RPMI8226 (cell line): ENCODE measurements at places on chromosomes 16 and 17.

- no peak for DNase-seq
Observed at GRCh38 chr17:37519251-37519985, 29.7 kb downstream of the DUSP14 start.

GRCh38 chr17:45672301-45672700 is 111.8 kb upstream of the CRHR1 start:
- no peak for DNase-seq

DNA sequence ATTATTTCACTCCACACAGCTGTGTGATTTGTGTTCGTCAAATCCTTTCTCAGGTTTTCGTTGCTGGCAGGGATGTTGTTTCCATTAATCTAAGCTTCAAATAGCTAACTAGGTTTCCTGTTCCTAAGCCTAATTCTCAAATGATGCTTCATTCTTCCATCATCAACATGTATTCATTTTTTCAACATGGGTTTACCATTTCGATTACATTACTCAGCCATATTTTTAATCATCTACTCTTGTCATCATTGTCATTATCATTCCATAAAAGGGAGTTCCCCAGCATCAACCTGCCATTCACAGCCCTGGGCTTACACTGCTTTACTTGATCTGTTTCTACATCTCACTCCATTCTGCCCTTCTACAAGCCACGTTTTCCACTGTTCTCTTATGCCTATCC is 33.3 kb upstream of the ANKFN1 start:
- DNase-seq: no peak

- DNase-seq: no peak
Observed at GRCh38 chr17:70190959-70191805, 21.9 kb downstream of the KCNJ2 start.

GRCh38 chr16:89723279-89724250 is 2.2 kb downstream of the ZNF276 start:
- no peak for DNase-seq

DNA sequence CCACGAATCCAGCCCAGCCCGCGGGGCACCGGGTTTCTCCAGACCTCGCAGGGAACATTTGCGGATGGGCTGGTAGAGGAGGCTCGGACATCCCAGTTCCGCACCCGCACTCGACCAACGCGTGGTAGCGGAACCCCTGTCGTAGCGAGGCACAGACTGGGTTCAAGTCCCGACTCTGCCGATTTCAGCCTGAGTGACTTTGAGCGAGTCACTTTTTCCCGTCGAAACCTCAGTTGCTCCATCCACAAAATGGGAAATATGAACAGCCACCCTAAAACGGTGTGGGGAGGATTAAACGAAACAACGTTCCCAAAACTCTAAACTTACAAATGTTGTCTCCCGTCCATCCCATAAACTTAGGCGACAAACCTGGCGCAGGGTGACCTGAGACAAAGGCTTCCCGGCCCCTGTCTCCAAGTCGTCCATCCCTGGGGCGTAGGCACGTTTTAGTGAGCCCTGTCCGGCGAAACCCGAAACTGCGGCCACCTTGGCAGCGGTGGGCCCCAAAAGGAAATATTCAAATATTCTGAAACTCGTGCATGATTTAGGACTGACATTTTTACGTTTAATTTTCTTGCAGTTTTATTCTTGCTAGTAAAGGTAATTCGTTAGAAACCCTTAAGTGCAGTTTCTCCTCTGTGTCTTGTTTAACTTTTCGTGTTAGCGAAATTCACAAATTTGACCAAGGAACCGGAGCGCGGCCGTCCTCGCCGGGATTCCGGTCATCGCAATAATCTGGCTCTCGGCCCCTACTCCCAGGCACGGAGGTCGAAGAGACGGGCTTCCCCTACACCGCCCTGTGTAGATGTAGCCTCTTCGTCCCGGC is 1.9 kb upstream of the MLLT6 start:
- peak; percentile 52 for DNase-seq

DNA sequence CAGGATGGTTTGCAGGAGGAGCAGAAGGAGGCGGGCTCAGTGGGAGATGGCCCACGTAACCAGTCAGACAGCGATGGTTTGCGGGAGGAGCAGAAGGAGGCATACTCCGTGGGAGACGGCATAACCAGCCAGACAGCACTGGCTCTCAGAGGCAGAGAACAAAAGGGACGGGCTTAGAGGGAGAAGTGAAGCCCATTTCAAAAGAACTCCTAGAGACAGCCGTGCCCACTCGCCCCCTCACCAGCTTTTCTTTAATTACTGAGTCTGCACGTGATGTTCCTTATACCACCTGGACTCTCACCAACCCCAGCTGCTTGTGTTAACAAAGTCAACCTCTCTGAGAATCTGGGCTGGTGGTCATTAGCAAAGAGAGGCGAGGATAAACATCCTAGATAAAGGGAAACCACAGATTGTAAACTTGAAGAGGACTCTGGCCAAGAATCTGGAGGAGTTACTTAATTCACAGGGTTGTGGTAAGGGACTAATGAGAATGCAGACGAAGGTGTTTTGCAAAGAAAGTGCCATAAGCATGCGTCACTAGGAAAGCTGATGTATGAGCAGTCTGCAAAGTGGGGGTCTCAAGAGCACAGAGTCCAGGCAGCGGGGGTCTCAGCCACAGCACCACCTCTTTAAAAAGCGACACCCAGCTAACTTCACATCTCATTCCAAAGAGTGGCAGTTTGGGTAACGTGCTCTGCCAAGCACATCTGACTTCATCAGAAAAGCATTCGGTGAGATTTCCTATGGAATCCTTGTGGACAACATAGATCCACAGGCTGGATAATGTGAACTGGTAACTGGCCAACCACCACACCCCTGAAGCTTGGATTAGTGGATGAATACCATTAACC is 51.7 kb downstream of the NXN start:
- peak; percentile 31 for DNase-seq

DNA sequence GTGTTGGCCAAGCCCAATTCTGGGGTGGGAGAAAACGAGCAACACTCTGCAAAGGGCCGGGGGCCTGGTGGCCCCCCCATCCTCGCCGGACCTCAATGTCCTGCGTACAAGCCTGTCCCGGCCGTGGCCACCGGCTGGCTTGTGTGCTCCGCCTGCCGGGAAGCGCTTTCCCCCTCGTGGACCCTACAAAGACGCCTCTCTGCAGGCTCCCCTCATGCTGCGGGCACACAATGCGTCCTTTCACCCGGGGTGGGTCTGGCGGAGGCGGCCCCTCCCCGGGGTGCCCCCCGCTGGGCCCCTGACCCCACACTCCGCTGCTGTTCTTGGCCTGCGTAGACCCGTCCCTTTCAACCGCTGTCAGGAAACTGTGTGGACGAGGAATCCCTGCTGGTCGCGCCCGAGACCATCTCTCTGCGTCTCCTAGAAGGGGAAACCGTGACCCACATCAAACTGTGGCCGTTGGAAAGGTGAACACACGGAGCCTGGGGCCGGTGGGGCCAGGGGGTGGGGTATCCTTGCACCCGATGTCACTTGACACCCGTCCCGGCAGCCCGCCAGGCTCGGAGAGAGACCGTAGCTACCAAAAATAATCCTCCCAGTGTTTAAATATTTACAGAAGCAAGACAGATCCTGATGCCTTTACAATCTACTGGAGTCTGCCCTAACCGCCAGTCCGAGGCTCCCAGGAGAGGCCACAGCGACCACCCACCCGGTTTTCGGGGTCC is 43.6 kb downstream of the TBC1D16 start:
- no peak for DNase-seq

- no peak for DNase-seq
Observed at GRCh38 chr16:70304892-70305448, 6.0 kb downstream of the DDX19B start.

GRCh38 chr17:64634218-64634617 is 27.9 kb downstream of the SMURF2 start:
- no peak for DNase-seq

GRCh38 chr16:19356024-19356952 is 61.4 kb upstream of the TMC5 start:
- DNase-seq: no peak

DNA sequence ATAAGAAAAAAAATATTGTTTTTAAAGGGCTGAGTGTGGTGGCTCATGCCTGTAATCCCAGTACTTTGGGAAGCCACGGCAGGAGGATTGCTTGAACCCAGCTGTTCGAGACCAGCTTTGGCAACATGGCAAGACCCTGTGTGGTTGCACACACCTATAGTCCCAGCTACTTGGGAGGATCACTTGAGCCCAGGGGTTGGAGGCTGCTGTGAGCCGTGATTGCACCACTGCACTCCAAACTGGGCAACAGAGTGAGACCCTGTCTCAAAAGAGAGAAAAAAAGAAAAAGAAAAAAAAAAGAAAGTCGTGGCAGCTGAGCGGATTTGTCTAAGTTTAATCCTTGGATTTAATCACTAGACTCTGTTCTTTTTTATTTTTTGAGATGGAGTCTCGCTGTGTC is 6.3 kb upstream of the FCSK start:
- no peak for DNase-seq

DNA sequence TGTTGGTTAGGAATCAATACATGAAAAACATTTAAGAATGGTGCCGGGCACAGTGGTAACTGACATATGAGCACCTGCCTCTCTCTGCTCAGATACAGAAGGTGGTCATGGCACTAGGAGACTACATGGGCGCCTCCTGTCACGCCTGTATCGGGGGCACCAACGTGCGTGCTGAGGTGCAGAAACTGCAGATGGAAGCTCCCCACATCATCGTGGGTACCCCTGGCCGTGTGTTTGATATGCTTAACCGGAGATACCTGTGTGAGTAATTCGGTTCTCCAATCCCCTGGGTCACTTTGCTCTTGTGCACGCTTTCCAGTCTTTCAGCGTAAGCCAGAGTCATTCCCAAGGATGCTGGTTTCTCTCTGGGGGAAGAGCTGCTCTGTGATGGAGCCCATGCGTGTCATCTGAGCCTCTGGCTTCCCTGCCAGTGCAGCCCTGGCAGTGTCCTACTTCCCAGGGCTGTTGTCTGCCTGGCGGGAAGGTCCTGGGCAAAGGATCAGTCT is 3.0 kb upstream of the CD68 start:
- DNase-seq: no peak

- peak; percentile 71 for DNase-seq
Observed at GRCh38 chr17:81518785-81519283, 6.2 kb upstream of the ACTG1 start.

DNA sequence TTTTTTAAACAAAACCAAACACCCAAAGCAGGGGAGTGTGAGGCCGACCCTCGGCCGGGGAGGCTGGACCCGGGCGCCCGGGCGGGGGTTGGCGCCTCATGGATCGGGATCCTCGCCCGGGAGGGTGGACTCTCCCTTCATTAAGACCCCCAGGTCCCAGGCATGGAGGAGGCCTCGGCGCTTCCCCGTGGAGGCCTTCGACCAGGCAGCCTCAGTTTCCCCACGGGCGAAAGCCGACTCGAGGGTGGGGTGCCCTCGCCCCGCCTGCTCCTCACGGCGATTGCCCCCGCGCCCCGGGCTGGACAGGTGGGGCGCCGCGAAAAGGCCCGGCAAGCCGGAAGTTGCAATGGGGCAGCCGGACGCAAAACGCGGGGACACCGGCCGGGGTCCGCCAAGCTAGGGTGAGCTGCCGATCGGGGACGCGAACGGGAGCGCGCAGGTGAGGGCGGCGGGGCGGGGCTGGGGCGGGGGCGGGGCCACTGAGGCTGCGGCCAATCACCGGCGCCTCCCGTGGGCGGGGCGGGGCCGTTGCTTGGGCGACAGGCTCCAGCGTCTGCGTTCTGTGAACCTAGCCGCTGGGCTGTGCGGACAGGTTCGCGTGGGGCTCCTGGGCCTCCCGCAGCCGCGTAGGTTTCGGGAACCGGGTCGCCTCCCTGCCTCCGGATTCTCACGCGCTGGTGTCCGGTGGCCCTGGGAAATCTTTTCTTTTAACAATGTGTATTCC is 6.0 kb upstream of the ZNF205 start:
- peak; percentile 97 for DNase-seq

DNA sequence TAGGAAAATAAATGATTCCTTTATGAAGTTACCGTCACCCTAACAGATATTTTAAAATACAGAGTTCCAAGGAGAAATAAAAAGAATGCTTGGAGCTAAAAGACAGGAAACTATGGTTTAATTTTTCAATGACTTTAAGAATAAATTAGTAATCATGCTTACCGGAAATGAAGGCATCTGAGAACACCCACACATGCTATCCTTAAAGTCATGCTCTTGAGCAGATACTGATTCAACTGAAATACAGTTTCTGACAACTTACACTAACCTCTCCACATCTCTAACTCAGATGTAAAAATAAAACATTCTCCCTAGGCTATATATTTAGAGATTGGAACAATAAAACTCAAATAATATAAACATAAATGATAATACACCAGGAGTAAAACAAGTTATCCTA is 7.8 kb downstream of the PSMD12 start:
- DNase-seq: no peak

GRCh38 chr17:35930211-35931065 is at the start of gene RDM1:
Gene RDM1 (minus strand): TSS chr17:35930773. CDS start chr17:35930727, 46 bp downstream.
- peak; percentile 53 for DNase-seq

- DNase-seq: peak; percentile 58
Observed at GRCh38 chr17:31491376-31492131, 100.1 kb downstream of the RAB11FIP4 start.

DNA sequence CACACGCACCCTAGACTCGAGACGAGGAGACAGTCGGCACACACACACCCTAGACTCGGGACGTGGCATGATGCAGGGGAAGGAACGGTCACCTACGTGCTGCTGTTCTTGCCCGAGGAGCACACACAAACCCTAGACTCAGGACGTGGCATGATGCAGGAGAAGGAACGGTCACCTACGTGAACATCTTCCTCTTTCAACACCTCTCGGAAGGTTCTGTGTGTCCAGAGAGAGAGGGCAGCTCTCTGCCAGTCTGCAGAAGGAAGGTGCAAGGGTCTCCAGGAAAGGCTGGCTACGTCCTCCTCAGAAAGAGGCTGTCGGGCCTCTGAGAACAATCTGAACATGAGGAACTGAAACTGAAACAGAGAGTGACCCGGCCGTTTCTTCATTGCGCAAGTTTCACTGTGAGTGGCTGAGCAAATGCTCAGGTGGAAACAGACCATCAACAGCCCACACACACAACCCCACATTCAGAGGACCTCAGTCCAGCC is 43.4 kb downstream of the ZNF276 start:
- DNase-seq: peak; percentile 91

- no peak for DNase-seq
Observed at GRCh38 chr16:1079341-1079740, 6.8 kb downstream of the SSTR5 start.

- DNase-seq: no peak
Observed at GRCh38 chr17:16243385-16243784, 26.4 kb downstream of the PIGL start.

- DNase-seq: no peak
Observed at GRCh38 chr16:27445502-27446175, 43.7 kb downstream of the IL21R start.
